ENCODE measurements at places on chromosomes 5 and 9.

DNA sequence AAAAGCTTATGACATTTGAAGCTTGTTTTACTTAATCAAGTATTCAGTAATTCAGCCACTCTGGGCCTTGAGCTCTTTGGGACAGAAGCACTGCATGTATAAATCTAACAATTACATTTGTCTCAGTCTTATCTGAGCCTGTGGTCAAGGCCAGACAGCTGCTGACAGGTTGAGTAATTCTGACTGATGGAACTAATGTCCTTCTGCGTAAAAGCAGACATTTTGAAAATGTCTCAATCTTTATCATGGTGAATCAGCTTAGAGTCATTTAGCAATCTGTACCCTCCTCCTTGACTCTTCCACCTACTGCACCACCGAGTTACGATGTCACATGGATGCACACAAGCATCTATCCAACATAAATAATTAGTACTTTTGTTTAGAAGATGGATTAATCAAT lies 400.0 kb downstream of the ARRDC3 start:
- no peak overlapping the region for H3K27ac ChIP-seq
- H3K4me1 ChIP-seq, result no peaks in the 10 kb centered on the region
- no peaks in the 10 kb centered on the region for H3K36me3 ChIP-seq
- H3K27me3 ChIP-seq, result no peaks in the 10 kb centered on the region
- no peak overlapping the region for H3K4me3 ChIP-seq
- no peak for DNase-seq

DNA sequence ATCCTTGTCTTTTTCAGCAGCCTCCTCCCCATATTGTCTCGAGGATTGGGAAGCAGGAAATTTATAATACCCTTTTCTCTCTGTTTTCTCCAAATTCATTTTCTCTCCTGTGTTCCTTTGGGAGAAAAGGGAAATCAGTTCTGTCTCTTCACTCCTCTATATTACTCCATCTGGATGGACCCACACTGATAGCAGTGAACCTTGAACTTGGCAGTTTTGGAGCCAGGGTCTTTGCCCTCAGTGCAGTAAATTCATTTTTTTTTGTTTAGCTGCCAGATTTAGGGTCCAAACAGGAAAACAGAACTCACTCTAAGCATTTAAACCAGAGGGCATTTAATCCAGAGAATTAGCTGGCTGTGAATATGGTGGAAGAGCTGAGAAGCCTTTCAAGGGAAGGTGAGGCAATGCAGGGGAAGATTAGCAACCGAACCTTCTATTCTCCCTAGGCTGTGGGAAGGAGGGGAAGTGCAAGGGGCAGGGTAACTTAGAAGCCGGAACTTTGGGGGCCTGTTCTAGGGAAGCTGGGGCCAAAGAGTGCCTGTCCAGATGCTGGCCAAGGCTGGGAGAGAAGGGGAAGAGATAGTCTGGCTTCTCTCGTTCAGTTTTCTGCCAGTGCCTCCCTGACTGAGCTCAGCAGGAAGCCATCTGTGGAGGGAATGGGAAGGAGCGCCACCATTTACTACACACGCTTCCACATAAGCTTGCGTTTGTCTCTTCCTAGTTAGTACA lies 16.3 kb upstream of the NPR2 start:
- no peaks in the 10 kb centered on the region for H3K27me3 ChIP-seq
- H3K4me3 ChIP-seq, result no peak overlapping the region
- peaks cover 7% of the 10 kb centered on the region for H3K4me1 ChIP-seq
- no peak for DNase-seq

- H3K36me3 ChIP-seq, result no peaks in the 10 kb centered on the region
- H3K4me3 ChIP-seq, result no peak overlapping the region
- no peak overlapping the region for H3K27ac ChIP-seq
- DNase-seq, result no peak
- H3K4me1 ChIP-seq, result no peaks in the 10 kb centered on the region
- no peaks in the 10 kb centered on the region for H3K27me3 ChIP-seq
These were observed 341.3 kb downstream of the RASEF start for GRCh38 chr9:82721593-82721992.

DNA sequence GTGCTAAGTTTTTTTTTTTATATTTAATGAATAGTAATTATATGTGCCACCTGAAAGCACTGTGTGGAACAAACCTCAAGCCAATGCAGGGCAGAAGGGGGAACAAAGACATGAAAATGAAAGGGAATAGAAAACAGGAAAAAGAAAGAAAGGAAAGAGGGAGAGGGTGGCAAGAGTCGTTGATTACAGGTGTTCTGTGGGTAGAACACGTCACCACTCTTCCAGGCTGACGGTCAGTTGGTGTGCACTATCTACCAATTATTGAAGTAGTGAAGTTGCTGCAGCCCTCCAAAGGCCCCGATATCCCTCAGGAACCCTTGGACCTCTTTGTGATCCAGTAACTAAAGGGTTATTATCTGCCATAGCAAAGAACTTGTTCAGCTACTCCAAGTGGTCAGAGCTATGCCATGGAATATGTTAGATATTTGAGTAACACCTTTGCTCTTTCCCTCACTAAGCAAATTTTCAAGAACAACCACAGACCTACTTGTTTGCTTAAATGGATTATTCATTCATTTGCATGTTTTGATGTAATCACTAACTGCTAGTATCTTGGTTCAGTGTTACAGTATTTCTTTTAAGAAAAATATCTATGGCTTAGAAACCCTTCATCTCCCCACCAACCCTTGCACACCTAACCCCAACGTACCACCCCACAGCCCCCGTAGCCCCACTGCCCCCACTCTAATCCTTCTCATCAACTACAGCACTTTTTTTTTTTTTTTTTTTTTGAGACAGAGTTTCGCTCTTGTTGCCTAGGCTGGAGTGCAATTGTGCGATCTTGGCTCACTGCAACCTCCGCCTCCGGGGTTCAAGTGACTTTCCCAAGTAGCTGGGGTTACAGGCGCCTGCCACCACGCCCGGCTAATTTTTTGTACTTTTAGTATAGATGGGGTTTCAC lies 31.3 kb downstream of the FYB1 start:
- H3K36me3 ChIP-seq, result no peaks in the 10 kb centered on the region
- no peak overlapping the region for H3K4me3 ChIP-seq
- no peaks in the 10 kb centered on the region for H3K27me3 ChIP-seq
- DNase-seq, result no peak
- peak overlapping the region; percentile 3 for H3K27ac ChIP-seq

- H3K36me3 ChIP-seq, result no peaks in the 10 kb centered on the region
- no peaks in the 10 kb centered on the region for H3K27me3 ChIP-seq
- no peak overlapping the region for H3K4me3 ChIP-seq
- no peak for DNase-seq
These were observed 11.3 kb downstream of the RAPGEF1 start for GRCh38 chr9:131728546-131728910.

DNA sequence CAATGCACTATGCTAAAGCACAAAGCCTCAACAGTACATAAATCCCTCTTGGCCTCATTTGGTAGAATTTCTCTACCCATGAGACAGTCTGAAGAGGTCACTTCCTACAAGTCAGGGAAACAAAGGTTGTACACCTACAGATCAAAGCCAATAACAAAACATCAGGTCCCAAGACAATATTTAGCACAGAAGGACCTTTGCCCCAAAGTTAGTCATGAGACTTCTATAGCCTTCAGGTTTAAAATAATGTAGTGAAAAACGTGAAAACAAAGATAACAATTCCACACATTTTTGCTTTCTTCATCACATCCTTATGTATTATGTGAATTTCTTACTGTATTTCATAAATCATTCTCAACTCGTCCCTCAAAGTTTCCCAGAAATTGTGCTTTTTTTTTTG lies 15.8 kb downstream of the AFF4 start:
- peaks cover 14% of the 10 kb centered on the region for H3K4me1 ChIP-seq
- H3K36me3 ChIP-seq, result peaks cover 34% of the 10 kb centered on the region
- no peak for DNase-seq
- H3K4me3 ChIP-seq, result no peak overlapping the region
- no peaks in the 10 kb centered on the region for H3K27me3 ChIP-seq

DNA sequence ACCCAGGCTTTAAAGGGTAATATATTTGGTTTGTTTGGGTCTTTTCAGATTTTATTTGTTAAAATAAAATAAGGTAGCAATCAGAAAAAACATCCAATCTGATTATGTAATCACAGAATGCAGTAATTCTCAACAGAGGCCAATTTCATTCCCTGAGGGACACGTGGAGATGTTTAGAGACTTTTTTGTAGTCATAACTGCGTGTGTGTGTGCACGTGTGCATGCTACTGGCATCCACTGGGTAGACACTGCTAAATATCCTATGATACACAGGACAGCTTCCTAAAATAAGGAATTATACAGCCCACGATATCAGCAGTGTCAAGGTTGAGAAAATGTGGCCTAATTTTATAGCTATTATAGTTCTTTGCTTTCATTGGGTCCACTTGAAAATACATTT lies 180.8 kb upstream of the KLF9 start:
- no peaks in the 10 kb centered on the region for H3K36me3 ChIP-seq
- no peak for DNase-seq
- no peaks in the 10 kb centered on the region for H3K27me3 ChIP-seq
- no peak overlapping the region for H3K4me3 ChIP-seq
- no peaks in the 10 kb centered on the region for H3K4me1 ChIP-seq
- peak overlapping the region; percentile 42 for H3K27ac ChIP-seq

DNA sequence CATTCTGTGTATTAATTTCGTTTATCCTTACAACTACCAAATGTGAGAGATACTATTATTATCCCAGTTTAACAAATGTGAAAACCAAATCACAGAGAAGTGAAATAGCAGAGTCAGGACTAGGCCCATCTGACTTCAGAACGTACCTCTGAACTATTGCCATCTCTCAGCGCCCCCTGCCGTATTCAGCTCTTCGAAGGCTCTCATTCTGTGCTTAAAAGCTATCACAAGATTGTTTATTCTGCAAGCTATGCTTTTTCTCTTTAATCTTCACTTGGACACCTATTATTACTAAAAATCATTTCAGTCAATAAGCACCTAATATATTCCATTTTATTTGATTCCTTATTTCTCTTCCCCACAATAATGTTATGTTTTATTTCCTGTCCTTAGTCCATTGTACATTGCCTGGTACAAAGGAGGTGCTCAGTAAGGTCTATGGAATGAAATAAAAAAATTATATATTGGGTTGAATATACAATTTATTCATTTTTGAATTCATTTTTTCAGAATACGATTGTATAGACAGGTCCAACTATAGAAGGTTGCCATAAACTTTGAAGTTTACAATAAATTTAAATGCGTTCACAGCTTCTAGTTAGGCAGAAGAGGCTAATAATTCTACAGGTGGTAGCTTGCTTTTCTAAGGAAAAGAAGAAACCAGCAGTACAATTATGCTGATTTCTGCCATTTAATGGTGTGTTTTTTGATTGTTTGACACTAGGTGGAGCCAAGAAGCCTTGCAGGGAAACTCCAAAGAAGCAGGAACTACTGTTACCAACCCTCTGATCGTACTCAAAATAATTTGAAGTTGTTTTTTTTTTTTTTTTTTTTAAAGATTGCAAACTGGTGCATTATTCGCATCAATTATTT lies 202.2 kb upstream of the DMRTA1 start:
- peaks cover 21% of the 10 kb centered on the region for H3K4me1 ChIP-seq
- H3K4me3 ChIP-seq, result no peak overlapping the region
- H3K27me3 ChIP-seq, result no peaks in the 10 kb centered on the region
- no peak overlapping the region for H3K27ac ChIP-seq
- DNase-seq, result no peak

GRCh38 chr9:74887041-74887980 lies at the start of gene TRPM6:
Gene TRPM6 (minus strand): TSS chr9:74887921. CDS start chr9:74887856, 65 bp downstream.
- DNase-seq, result peak; percentile 22
- H3K36me3 ChIP-seq, result no peaks in the 10 kb centered on the region
- no peaks in the 10 kb centered on the region for H3K27me3 ChIP-seq
- peak within 1 kb of the TSS; percentile 85 for H3K27ac ChIP-seq
- peak within 1 kb of the TSS; percentile 51 for H3K4me3 ChIP-seq

GRCh38 chr5:485113-485945 lies 38.9 kb downstream of the SLC9A3 start:
- peaks cover 67% of the 10 kb centered on the region for H3K27me3 ChIP-seq
- DNase-seq, result no peak
- no peak overlapping the region for H3K4me3 ChIP-seq
- H3K36me3 ChIP-seq, result no peaks in the 10 kb centered on the region
- H3K27ac ChIP-seq, result no peak overlapping the region
- H3K4me1 ChIP-seq, result no peaks in the 10 kb centered on the region

DNA sequence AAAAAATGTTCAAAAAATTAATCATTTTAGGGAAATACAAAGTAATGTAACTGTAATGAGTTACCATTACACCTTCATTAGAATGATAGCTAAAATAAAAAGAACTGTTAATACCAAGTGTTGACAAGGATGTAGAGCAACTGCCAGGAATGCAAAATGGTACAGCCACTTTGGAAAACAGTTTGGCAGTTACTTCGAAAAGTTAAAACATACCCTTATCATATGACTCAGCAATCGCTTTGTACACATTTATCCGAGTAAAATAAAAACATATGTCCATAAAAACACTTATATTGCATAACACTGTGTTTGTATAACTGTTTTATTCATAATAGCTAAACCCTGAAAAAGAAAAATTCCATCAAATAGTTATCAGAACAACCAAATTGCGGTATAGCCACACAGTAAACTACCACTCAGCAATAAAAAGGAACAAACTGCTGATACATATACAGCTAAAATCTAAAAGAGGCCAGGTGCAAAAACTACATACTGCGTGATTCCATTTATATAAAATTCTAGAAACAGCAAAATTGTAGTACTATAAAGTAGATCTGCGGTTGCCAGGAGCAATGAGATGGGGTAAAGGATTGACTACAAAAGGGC lies 61.7 kb downstream of the RFX3 start:
- H3K27ac ChIP-seq, result no peak overlapping the region
- no peaks in the 10 kb centered on the region for H3K27me3 ChIP-seq
- DNase-seq, result no peak
- H3K4me3 ChIP-seq, result no peak overlapping the region
- peaks cover 7% of the 10 kb centered on the region for H3K4me1 ChIP-seq

DNA sequence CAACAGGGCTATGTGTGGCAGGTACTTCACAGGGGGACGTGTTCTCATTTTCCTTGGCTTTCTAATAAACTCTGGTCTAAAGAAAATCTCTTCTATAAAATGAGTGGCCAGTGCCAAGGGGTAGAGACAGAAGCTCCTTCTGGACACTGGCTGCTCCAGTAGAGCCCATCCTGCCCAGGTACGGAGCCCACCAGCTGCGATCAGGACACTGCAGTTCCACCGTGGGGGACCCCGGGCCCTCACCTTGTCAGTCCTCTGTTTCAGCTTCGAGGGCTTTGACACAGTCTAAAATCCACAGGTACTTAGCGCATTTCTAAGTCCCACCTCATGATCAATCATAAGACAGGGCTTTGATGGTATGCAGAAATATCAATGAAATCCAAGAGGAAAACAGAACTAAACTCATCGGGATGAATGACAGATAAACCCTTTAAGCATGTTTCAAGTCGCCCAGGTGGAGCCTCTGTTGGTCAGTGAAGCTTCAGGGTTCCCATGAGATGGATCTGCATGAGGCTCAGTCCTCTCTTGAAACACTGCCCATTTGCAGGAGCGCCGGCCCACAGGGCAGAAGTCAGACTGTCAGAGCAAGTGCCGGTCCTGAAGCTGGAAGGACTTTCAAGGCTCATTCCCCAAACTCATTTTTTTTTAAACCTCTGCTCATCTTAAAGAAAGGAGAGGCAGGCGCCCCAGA lies 20.3 kb upstream of the TERT start:
- H3K4me3 ChIP-seq, result no peak overlapping the region
- H3K27ac ChIP-seq, result no peak overlapping the region
- H3K27me3 ChIP-seq, result no peaks in the 10 kb centered on the region
- no peak for DNase-seq

GRCh38 chr9:17802249-17802857 lies 223.5 kb downstream of the SH3GL2 start:
- no peak overlapping the region for H3K27ac ChIP-seq
- no peaks in the 10 kb centered on the region for H3K4me1 ChIP-seq
- no peaks in the 10 kb centered on the region for H3K36me3 ChIP-seq

All from esophagus squamous epithelium (tissue), 5 donors.